Endothelial cell (in vitro differentiated cells): ENCODE measurements at places on chromosomes 13 and 19. TPM values are rescaled to one million over a fixed set of nuclear protein-coding genes. Genes with fewer than 3 reads are reported as not detected.
A peak's percentile ranks its signal among the peaks of the same experiment; 100 is the strongest.

The KLK1 gene
- total RNA-seq = 2.7 TPM

The ZNF729 gene
- not detected for total RNA-seq

The TMPRSS9 gene
- not detected for total RNA-seq

The TNNT1 gene
- 2.8 TPM for total RNA-seq

- DNase-seq = no peak
Measured at GRCh38 chr13:27174766-27175455, 3.3 kb upstream of the USP12 start.

The AMH gene
- total RNA-seq = 5.6 TPM

The CGB2 gene
- not detected for total RNA-seq

The VASP gene
- 246 TPM for total RNA-seq

GRCh38 chr13:87087741-87088140 lies 583.4 kb upstream of the SLITRK5 start:
- no peak for DNase-seq

GRCh38 chr19:46950526-46951170 lies 69.0 kb upstream of the NPAS1 start:
- no peak for DNase-seq

The ZNF90 gene
- total RNA-seq = 16.7 TPM

GRCh38 chr19:8585894-8586750 lies 8.9 kb upstream of the MYO1F start:
- DNase-seq = peak; percentile 82

- DNase-seq = no peak
Measured at GRCh38 chr19:14495672-14496028, 277 bp downstream of the GIPC1 start.

- no peak for DNase-seq
Measured at GRCh38 chr13:31797154-31797775, 57.9 kb downstream of the RXFP2 start.

The PCDH20 gene
- 5.2 TPM for total RNA-seq

The PSG11 gene
- total RNA-seq = not detected

DNA sequence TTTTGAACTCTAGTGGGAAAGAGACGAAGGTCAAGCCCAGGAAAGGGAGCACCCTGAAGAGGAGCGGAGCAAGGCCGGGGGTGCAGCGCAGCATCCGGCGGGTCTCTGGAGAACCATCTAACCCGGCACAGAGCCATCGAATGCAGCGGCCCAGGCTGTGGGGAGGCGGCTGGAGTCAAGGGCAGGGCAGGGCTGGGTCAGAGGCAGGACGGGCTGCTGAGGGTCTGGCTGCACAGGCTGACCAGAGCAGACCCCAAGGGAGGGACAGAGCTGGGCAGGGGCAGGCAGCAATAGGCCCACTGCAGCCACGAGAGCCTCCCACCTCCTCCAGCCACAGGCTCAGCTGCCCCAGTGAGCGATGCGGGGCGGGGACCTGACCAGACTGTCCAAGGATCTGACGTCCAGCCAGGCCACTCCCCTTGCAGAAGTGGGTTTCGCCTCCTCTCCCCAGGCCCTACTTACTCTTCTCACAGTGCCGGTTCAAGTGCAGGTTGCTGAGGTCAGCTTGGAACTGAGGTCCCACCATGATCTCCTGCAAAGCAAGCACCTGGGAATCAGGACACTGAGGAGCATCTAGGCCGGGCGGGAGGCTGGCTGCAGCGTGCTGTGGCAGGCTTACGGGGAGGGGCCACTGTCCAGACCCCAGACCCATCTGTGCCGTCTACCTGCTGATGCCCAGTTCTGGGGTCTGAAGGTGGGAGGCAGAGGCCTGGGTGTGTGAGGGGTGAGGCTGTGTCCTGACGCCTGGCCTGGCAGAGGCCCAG lies 19.2 kb downstream of the MIER2 start:
- DNase-seq = no peak

The CEACAM16 gene
- not detected for total RNA-seq

DNA sequence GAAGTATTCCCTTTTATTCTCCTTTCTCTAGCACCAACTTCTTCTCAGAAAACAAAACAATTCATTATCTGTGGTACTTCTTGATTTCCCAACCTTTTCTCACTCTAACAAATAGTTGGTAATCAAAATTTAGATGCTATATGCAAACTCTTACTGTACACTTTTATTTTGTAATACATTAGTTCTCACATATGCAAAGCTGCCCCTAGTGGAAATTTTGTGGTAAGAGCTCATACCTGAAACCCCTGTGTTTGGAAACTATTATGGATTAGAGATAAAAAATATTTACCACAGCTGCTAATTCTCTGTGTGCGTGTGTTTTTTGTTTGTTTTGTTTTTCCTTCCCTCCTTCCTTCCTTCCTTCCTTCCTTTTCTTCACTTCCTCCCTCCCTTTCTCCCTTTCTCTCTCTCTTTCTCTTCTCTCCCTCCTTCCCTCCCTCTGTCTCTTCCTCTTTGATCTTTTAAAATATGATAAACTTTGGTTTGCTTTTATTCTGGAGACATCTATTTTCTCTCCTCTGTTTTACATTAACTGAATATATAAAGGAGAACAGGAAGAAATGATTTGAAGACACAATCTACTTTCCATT lies 537.4 kb downstream of the SLITRK6 start:
- DNase-seq = no peak

DNA sequence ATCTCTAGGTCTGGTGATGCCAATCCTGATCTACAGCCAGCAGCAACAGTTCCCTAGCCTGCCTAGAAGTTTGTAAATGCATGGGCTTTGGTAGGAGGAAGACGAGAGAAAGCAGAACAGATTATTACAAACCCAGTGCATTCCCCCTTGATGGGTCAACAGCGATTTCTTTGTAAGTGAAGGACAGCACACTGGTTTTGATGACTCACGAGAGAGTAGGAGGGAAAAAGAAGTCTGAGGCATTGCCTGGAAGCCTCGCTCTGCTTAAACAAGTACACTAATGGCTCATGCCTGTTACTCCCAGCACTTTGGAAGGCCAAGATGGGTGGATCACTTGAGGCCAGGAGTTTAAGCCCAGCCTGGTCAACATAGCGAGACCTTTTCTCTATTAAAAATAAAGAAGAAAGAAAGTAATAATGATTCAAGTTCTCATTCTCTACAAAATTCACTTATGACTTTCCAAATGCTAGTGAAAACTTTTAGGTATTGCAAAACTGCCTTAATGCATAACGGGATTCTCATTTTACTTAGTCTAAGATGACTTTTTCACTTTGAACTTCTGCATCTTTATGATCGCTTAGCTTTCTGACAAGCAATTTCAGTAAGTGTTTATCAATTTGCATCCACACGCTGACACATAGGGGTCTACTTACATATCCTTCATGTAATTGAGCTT lies 47.7 kb upstream of the USPL1 start:
- no peak for DNase-seq

GRCh38 chr19:7883796-7884570 lies 4.3 kb upstream of the LRRC8E start:
- no peak for DNase-seq

- no peak for DNase-seq
Measured at GRCh38 chr13:98853771-98854221, 101.3 kb upstream of the SLC15A1 start.

- no peak for DNase-seq
Measured at GRCh38 chr19:51146751-51147150, 4.7 kb downstream of the SIGLEC7 start.

The FBN3 gene
- 15.5 TPM for total RNA-seq

- DNase-seq = no peak
Measured at GRCh38 chr19:808423-808775, 11.1 kb downstream of the PTBP1 start.

- no peak for DNase-seq
Measured at GRCh38 chr13:99307247-99307646, at the start of gene GPR183. TSS of gene GPR183 (minus strand) at chr13:99307399. CDS start at chr13:99296145, 11,254 bp downstream.

The EPSTI1 gene
- 0.77 TPM for total RNA-seq

DNA sequence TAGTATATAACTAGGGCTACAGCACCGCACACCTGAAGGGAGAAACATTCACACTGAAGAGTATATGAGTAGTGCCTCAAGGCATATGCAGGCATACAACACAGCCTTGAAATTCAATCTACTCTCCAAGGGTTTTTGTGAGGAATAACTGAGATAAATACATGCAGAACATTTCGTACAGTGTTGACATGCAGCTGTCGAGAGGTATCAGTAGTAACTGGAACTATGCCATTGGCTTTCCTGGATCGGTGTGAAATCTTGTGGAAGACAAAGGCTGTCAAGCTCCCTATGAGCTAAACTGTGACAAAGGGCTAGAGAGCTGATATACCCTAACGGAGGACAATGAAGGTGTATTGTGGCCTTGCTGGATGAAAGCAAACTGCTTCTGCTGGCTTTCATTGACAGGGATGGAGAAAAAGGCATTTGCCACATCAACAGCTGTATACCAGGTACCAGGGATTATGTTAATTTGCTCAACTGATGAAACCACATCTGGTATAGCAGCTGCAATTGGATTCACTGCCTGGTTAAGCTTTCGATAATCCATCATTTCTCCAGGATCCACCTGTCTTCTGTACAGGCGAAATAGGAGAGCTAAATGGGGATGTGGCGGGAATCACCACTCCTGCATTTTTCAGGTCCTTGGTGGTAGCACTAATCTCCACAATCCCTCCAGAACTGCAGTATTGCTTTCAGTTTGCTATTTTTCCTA lies 16.3 kb downstream of the MTRF1 start:
- no peak for DNase-seq

GRCh38 chr19:58380037-58380661 lies 681 bp downstream of the ZNF837 start:
- DNase-seq = no peak

GRCh38 chr13:45256254-45256653 lies 55.4 kb upstream of the KCTD4 start:
- no peak for DNase-seq

- no peak for DNase-seq
Measured at GRCh38 chr19:18532168-18532890, 10.5 kb upstream of the ELL start.

- peak; percentile 100 for DNase-seq
Measured at GRCh38 chr19:53867225-53868090, at the start of gene MYADM. TSS of gene MYADM (plus strand) at chr19:53867883. CDS start at chr19:53873530, 5,647 bp downstream.

The SYNE4 gene
- total RNA-seq = 4.5 TPM

The SERTAD1 gene
- 11.8 TPM for total RNA-seq

The CLEC11A gene
- 37.3 TPM for total RNA-seq

DNA sequence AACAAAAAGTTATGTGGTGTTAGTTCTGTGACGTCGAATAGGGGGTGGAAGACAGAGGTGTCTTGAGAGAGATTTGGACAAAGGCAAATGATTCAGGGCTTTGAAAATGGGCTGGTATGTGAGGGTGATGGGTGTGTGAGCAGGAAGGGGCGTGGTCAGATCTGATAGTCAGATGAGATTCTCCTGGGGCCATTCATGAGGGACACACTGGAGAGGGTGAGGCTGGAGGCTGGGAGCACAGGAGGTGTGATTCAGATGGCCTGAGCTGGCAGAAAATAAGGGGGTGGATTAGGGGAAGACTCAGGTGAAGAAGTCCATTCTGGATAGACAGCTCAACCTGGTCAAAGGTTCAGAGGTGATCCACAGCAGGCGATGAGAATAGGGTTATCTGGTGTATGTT lies 28.0 kb downstream of the CYP4F22 start:
- DNase-seq = no peak

The SPIB gene
- not detected for total RNA-seq

- no peak for DNase-seq
Measured at GRCh38 chr13:95573221-95573620, 20.7 kb downstream of the CLDN10 start.

The SLC8A2 gene
- 0.80 TPM for total RNA-seq

The YJU2 gene
- 15.4 TPM for total RNA-seq

The PROZ gene
- not detected for total RNA-seq

The EBI3 gene
- total RNA-seq = 9.7 TPM
